Stimulated activated naive CD8-positive, alpha-beta T cell treated with anti-CD3 and anti-CD28 coated beads, Interleukin-15, amount 100 ng/mL, for 72 hours (primary cell): ENCODE measurements at places on chromosomes 7 and 10.

DNA sequence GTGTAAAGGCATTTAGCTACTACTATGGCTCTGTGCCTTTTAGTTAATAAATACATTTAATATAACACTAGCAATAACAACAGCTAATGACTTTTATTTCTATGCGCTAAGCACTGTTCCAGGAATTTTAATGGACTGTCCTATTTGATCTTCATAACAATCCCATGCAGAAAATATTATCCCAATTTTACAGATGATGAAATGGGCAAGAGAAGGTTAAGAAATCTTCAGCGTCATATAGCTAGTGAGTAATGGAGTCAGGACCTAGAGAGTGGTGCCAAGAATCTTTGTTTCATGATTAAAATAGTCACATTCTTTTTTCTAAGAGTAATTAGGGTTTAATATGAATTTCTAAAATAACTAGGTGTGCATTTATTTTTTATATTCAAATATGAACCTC is 32.4 kb downstream of the ACTA2 start:
- DNase-seq, result no peak

DNA sequence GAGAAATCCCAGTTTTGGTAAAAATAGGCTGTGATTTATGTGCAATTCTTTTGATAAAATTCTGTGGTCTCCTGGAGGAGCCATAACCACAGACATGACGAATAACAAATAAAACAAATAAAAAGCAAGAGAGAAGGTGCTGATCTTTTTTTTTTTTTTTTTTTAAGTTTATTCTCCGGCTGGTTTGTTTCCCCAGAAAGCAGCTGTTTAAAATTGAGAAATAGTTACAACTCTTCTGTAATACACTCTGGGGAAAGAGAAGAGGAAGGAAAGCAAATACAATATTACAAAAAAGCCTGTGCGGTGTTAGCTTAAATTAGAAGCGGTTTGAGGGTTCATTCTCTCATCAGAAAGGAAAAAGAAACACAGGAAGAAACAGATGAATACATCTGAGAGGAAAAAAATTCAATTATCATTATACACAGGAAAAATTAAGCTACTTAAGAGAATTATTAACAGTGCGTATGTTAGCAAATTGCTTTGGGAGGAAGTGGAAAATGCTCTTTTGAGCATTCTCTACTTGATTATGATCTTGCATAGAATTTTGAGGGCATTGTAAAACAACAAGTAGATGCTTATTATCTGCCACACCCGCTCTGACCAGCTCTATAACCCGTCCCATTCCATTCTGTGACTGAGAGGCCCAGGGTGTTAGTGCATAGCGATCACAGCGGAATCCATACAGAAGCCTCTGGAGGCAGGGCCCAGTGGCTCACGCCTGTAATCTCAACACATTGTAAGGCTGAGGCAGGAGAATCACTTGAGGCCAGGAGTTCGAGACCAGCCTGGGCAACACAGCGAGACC is 40.6 kb upstream of the WAC start:
- DNase-seq, result no peak

- DNase-seq, result no peak
Observed at GRCh38 chr10:48496831-48497779, 107.8 kb downstream of the ARHGAP22 start.

- no peak for DNase-seq
Observed at GRCh38 chr7:144668503-144668902, 167.3 kb downstream of the TPK1 start.

- no peak for DNase-seq
Observed at GRCh38 chr7:79282882-79283602, 170.4 kb downstream of the MAGI2 start.

DNA sequence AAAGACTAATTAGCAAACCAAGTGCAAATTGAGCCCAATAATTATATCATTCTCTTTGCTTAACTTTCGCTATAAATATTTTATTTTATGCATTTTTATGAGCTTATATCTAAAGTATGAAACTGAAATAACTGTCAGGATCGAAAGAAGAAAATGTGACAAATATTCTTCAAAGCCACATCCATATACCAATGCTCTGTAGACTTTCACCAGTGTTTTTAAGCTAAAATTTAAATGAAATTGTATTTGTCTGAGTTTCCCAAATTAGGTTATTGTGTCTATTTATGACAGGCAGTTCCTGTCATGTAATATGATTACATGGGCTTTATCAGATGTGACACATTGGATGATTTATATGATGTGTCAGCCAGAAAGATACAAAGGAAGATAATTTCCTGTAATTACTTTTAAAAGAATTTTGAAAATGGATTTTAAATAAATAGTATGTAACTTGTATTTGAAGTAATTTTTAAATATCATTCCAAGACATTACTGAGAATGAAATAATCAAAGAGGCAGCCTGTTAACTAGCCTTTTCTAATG is 317.9 kb upstream of the KLF6 start:
- DNase-seq, result no peak

- no peak for DNase-seq
Observed at GRCh38 chr7:151423936-151424335, 14.1 kb upstream of the WDR86 start.

DNA sequence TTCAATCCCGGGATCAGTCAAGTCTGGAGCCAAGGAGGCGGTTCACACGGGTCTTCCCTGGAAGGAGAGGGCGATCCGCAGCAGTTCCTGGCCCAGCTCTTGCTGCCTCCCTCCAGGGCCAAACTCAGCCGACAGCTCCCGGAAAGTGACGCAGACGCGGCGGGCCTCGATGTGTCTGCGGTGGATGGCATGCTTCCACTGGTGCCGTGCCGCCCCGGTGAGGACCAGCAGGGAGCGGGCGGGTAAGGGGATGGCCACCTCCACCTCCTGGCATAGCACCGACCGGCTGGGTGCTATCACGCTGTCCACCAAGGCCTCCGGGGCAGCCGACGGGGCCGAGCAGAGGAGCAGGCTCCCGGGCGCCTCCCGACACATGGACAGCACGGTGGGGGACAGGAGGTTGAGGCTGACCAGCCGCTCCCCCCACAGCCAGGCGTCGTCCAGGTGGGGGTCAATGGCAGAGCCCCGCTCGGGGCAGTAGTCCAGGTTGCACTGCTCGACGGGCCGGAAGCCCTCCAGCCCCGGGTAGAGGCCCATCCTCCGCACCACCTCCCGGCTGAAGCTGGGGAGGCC is 7.2 kb downstream of the ALKBH4 start:
- no peak for DNase-seq
